ENCODE measurements at places on chromosomes 7 and 10. TPM values are rescaled to one million over a fixed set of nuclear protein-coding genes. Genes with fewer than 3 reads are reported as not detected.

Gene LOXL4
- not detected for total RNA-seq

Gene PGAM2
- not detected for total RNA-seq

Gene CALHM1
- not detected for total RNA-seq

Gene HGF
- not detected for total RNA-seq

Gene PLAC9
- total RNA-seq: not detected

Gene BZW2
- total RNA-seq: 147 TPM

Gene FKBP6
- not detected for total RNA-seq

Gene IFIT1B
- total RNA-seq: not detected

Gene SSMEM1
- not detected for total RNA-seq
